ENCODE measurements at places on chromosomes 13 and 19.

DNA sequence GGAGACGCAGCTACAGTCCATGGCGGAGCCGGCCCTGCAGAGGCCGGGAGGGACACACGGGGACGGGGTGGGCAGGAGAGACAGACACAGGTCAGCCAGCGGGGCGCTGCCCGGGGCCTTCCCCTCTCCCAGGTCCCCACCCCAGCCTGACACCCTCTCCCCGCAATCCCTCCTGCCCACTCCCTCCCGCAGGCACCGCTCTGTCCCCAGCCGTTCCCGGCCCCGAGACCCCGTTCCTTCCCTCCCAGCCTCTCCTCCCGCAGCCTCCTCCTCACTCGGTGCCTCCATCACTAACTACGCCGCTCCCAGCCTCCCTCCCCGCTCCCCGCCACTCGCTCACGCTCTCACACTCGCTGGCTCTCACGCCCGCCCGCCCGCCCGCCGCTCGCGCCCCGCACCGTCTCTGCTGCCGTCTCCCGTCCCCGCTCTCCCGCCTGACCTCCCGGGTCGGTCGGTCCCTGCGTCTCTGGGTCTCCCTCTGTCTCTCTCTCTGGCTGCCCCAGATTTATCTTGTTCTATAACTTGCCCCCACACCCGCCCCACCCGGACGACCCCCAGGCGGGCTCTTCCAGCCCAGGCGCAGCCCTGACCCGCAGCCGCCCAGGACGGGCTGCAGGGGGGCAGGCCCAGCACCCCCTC, 15.2 kb downstream of the ERFL start:
- no peak for DNase-seq

- no peak for DNase-seq
Measured at GRCh38 chr19:48926909-48927308, 6.6 kb upstream of the DHDH start.

GRCh38 chr13:24032252-24032651, 128.3 kb upstream of the SPATA13 start:
- DNase-seq = no peak

- no peak for DNase-seq
Measured at GRCh38 chr13:66635526-66635925, 594.6 kb downstream of the PCDH9 start.

GRCh38 chr13:99289674-99290337, 17.4 kb downstream of the GPR183 start:
- DNase-seq = no peak

GRCh38 chr19:39974377-39975155, 3.6 kb downstream of the PSMC4 start:
- DNase-seq = no peak

DNA sequence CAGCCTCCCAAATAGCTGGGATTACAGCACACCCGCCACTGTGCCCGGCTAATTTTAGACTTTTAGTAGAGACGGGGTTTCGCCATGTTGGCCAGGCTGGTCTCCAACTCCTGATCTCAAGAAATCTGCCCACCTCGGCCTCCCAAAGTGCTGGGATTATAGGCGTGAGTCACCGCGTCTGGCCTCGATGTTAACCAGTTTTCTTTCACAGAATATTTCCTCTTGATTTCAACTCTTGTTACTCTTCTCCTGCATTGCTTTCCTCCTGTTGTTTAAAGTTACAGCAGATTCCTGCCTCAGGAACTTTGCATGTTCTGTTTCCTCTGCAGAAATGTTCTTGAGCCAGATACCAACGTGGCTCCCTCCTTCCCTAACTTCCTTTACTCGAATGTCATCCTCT, 3.7 kb upstream of the PEX11G start:
- no peak for DNase-seq

- no peak for DNase-seq
Measured at GRCh38 chr19:1103132-1103707, 574 bp upstream of the GPX4 start.

- no peak for DNase-seq
Measured at GRCh38 chr13:94342436-94343242, 136.8 kb downstream of the DCT start.

GRCh38 chr13:98450026-98450425, 126.9 kb downstream of the STK24 start:
- DNase-seq = no peak

- no peak for DNase-seq
Measured at GRCh38 chr19:23394511-23394910, 760 bp downstream of the ZNF91 start.

- no peak for DNase-seq
Measured at GRCh38 chr13:100138859-100139491, 50.1 kb downstream of the PCCA start.

DNA sequence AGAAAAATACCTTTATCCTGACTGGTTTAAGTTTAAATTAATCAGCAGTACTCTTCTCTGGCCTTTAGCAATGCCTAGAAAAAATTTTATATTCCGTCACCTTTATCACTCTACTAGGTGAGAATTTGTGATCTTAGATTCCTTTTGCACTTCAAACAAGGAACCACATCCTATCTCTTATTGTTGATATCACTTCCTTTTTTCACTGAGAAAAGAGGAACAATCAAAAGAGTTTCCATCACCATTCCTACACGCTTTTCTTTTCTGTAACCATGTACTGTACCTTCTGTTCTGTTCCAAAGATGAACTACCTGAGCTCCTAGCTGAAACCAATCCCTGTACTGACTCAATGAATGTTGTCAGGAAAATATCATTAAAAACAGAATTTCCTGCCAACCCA, 1379.0 kb upstream of the MIR17HG start:
- DNase-seq = no peak

- DNase-seq = peak; percentile 21
Measured at GRCh38 chr13:113297370-113298042, 467 bp downstream of the LAMP1 start.

DNA sequence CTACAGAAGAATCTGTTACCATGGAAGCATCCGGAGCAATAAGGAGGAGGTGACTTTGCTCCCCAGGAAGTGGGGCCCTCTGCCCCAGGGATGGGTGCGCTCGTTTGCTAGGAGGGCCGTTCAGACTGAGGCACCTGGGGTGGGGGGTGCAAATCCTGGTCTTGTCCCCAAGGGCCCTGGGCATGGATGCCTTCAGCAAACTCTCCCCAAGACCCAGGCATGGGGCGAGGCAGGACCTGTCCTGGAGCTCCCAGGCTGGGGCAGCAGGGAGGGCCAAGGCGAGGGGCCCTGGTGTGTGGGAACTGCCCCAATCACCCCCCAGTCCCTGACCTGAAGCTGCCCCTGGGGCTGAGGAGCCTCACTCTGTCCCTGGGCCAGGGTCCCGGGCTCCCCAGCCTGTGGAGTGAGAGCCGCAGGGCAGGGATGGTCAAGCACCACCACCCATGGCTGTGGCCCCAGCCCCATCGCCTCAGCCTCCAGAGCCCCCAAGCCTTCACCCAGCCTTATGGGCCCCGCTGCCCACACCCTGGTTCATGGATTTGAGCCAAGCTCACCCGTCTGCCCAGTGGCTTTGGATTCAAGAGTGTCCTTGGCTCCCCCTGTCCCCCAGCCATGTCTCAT, 240.6 kb upstream of the SGCG start:
- no peak for DNase-seq

DNA sequence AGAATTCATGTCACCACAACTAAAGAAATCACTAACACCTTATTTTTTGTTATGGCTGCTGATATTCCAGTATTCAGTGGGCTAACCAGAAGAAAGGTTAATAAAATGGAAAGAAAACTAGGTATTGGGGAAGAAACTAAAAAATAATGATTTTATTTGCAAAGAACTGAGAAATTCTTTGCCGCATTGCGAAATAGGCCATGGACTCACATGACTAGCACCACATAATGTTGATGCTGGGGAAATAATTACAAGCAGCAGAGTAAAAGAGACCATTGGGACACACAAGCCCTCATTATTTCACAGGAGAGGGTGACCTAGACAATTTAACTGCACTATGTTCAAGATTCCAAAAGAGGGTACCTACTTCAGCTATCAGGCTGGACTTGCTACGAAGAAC, 1411.5 kb downstream of the SLITRK5 start:
- DNase-seq = no peak

GRCh38 chr13:33868343-33868994, 50.5 kb downstream of the RFC3 start:
- DNase-seq = no peak

- DNase-seq = no peak
Measured at GRCh38 chr13:39047560-39047959, 9.3 kb downstream of the NHLRC3 start.

DNA sequence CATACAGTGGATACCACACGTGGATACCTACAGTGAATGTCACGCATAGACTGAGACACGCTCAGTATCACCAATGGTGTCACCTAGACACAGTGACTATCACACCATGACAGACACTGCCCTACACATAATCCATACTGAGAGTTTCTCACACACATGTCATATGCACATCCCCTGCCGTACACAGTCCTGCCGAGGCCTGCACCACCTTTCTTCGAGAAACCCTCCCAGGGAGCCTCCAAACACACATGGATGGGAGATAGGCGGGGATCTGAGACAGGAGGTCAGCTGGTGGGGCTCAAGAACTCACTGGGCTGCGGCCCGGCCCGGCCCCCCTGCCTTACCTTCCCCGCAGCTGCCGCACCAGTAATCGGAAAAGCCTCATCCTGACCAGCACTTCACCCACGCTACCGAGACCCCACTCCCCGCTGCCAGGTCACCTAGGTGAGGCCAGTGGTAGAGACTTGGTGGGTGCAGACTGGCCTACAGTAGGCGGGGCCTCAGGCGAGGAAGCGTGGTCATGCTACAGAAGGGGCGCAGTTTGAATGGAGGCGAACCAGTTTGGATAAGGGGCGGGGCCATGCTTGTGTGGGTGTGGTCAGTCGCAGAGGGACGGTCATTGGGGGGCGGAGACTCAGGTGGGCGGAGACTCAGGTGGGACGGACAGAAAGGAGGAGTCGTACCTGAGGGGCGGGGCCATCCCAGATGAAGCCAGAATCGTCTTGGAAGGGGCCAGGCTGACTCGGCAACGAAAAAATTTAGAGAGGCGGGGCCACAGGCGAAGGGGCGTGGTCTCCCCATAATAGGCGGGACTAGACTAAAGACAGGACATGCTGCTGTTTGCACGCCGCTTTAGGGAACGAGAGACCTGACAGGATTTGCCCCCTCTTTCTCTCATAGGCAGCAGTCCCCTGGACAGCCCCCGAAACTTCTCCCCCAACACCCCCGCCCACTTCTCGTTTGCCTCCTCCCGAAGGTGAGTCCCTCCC, 2.1 kb downstream of the MAST1 start:
- no peak for DNase-seq

DNA sequence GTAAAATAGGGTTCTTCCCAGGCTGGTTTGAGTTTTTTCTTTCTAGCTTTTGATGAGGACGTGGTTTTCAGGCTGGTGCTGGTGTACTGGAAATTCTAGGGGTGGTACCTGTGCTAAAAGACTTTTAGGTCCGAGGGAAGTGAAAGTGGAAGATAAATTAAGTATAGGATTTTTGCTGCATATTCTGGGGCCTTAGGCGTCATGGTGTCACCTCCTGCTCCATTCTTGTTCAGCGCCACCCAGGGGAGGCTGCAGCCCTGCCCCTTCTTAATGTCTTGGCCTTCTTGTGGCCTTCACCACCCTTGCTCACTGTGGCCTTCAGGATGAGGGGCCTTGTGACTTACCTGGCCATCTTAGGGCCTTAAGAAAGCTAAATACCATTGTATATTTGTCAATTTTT, 12.4 kb downstream of the ZNF552 start:
- DNase-seq = no peak

GRCh38 chr13:105997581-105998550, 537.6 kb downstream of the EFNB2 start:
- DNase-seq = no peak

DNA sequence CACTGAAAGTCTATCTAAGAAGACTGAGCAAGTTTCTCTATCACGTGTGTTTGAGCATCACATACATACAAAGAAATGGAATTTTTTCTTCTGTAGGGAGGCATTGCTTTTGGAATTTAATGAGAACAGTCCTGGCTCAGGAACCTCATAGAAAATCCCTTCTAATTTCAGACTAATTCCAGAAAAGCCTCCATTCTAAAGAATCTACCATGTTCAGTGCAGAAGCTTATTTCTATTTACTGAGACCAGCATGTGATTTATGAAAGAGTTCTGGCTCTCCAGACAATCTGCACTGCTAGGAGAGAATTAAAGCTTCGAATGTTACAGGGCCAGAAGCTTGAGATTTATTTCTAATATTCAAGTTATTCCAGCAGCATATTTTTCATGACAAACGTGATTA, 186.8 kb downstream of the TBC1D4 start:
- DNase-seq = no peak

GRCh38 chr13:79782541-79783205, 301.7 kb downstream of the NDFIP2 start:
- no peak for DNase-seq

DNA sequence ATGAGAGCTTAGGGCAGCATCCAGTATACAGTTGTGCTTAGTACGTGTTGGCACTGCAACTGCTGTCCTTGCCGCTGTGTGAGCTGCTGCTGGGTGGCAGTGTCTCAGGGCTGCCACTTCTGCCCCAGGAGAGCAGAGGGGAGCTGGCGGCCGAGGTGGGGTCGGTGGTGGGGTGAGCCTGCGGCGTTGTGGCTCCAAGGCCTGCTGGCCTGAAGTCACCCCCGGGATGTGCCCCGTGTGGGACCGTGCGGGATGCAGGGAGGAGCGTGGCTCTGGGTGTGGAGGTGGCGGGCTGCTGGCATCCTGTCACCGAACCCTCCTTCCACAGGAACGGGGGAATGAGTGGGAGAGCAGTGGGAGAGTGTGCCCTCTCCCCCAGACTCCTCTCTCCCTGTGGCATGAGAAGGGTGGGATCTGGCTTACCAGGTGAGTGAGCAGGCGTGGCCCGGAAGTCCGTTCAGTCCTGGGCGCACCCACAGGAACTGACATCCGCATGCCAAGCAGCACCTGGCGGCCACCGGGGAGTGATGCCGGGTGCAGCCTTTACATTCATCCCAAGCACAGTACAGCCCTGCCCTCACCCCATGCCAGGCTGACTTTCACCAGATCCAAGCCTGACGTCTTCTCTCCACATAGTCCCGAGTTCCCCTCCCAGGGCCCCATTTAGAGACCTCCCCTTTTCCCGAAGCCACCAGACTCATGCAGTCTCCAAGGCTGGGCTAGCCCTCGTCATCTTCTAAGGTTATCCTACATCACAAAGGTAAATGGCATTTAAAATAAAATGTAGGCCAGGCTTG, 26.6 kb downstream of the MCF2L start:
- no peak for DNase-seq

DNA sequence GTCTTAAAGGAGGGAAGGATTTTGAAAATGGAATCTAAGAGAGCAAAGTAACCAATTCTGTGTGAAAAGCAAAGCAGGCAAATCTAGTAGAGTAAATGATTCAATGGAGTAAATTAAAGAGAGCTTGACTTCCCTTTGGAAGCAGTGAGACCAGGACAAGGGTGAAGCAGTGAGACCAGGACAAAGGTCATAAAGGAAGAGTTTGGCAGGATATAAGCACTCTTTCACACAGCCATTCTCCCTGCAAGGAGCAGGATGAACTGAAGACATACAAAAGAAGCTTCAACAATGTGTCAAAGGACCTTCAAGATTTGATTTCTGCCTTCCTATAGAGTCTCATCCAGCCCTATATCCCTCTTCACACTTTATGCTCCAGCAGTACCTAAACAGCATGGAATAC, 123.8 kb downstream of the ENOX1 start:
- DNase-seq = no peak

GRCh38 chr13:59660582-59660981, 503.1 kb downstream of the DIAPH3 start:
- no peak for DNase-seq

All from stimulated activated CD8-positive, alpha-beta memory T cell treated with anti-CD3 and anti-CD28 coated beads, Interleukin-7, amount 100 ng/mL, for 1 hour (primary cell).